ENCODE measurements at places on chromosomes 2 and 18.

- DNase-seq, result no peak
These were observed 43.0 kb downstream of the FIGN start for GRCh38 chr2:163692611-163693482.

- peak; percentile 9 for DNase-seq
These were observed 3.3 kb upstream of the ZNF532 start for GRCh38 chr18:58861353-58861752.

- DNase-seq, result no peak
These were observed 20.5 kb upstream of the ZNF516 start for GRCh38 chr18:76515576-76515975.

- DNase-seq, result peak; percentile 10
These were observed 173.0 kb downstream of the HDAC4 start for GRCh38 chr2:239227661-239228371.

DNA sequence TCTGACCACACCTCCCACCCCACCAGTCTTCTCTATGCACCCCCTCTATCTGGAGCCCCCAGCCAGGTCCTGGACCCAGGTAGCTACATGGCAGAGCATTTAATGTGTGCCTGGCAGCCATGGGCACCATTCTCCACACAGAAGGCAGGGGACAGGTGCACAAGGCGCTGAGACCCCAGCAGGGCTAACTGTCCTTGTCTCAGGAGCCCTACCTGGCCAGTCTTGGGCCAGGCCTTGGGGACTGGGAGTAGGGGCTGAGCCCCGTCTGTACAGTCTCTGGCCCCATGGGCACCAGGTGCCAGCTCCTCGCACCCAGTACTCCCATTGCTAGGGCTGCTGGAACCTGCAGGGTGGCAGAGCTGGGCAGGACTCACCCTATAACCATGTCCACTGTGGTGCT is 2.9 kb downstream of the GNLY start:
- DNase-seq, result no peak

- no peak for DNase-seq
These were observed 25.5 kb downstream of the GCG start for GRCh38 chr2:162126527-162126926.

- no peak for DNase-seq
These were observed 155.4 kb downstream of the STK39 start for GRCh38 chr2:168091986-168092385.

DNA sequence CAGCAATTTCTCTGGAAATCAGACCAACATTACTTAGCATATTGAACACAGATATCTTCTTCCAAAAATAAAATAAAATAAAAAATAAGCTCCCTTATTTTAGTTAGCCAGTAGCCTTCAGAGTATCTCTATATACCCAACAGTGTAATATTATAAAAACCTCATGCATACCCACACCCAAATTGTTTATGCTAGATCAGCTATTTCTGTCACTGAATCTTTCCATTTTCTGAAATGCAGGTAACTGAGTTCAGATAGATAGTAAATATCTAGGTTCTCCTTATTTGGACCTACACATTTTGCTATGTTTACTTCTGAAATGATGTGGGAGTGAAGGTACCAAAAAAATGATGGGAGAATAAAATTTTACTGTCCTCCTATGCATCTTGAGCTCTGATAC is 39.9 kb downstream of the TTC21B start:
- no peak for DNase-seq

Data from NCI-H187 (cell line).